Activated CD8-positive, alpha-beta memory T cell treated with anti-CD3 and anti-CD28 coated beads for 48 hours (primary cell): ENCODE measurements at places on chromosomes 5 and 9.

DNA sequence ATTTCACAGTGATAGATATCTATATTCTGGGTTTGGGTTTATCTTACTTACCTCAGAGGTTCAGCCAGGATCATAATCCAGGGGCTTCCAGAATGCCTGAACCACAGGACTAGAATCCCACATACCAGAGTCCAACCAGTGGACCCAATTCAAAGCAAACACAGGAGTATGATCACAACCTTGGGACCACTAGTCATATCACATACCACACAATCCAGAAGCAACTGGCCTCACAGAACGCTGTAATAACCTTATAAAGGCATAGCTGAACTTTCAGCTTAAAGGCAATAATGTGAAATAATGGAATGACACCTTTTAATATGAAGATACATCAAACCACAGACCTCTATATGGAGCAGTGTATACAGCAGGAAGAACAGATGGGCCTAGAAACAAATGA, 25.3 kb downstream of the RAPGEF6 start:
- no peak for DNase-seq

- no peak for DNase-seq
Observed at GRCh38 chr5:60056191-60056590, 162.7 kb upstream of the PDE4D start.

DNA sequence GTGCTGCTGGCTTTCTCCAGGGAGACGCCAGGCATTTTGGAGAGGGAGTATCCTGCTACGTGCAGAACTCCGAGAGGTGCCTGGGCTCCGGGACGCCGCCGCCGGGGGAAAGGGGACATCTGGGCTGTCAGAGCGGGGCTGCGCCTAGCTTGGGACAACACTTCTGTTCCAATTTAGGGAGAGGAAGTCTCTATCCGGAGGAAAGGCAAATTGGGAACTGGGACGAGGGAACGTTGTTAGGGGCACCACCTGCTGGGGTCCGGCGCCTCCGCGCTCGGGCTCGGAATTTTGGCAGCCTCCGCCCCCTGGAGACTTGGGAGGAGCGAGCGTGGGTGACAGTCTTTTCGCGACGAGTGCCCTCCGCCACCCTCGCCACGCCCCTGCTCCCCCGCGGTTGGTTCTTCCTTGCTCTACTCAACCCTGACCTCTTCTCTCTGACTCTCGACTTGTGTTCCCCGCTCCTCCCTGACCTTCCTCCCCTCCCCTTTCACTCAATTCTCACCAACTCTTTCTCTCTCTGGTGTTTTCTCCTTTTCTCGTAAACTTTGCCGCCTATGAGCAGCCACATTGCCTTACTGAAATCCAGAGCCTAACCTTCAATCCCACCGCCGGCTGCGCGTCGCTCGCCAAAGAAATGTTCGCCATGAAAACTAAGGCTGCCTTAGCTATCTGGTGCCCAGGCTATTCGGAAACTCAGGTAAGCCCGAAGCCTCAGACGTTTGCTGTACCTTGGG, 1.6 kb downstream of the TSLP start:
- peak; percentile 23 for DNase-seq

DNA sequence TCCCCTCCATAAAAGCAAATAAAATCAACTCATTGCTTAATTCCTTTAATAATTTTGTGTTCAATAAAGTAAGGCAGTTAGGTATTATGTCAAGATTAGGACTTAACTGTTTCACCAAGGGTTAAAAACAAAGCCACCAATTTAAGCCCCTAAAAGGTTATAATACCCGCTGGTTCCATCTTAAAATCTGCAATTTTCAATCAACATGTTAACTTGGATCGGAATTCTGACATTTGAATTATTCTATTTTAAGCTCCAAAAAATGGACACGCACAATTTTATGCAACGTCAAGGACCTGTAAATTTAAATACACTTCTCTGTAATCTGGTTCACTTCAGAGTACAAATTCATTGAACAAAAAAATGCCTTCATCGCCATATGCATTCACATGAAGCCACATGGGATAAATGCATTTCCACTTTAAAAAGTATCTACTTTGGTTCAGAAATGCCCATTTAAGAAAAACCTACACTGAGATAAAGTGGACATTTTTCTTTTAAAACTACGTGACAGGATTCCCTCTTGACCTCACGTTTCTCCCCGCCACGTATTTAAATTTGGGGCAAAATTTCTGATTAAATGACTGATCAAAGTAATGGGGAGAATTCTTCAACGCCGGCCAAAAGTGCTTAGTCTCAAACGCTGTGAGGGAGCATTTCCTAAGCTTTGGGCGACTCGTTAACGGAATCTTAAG, 721 bp downstream of the GIN1 start:
- DNase-seq = no peak

DNA sequence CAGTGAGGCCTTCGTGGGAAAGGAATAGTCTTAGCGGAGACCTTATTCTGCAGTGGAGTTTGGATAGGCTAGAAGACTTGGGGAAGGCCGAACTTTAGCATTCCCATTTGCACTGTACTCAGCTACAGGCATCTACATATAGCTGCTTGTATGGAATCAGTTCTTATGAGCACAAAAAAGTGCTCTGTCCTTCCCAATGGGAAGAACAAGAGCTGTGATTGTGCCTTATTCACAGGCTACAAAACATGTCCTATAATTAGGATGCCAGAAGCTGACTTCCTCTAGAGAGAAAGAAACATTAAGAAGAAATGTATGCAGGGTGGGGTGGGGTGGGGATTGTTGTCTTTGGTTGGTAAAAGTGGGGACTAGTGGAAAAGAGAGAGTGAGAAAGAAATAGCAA, 154.7 kb downstream of the ATP10B start:
- no peak for DNase-seq

- DNase-seq = peak; percentile 17
Observed at GRCh38 chr9:133737774-133738639, at the start of gene SARDH. Gene SARDH, minus strand, starts transcription at chr9:133738352. Its CDS starts 4,179 bp downstream, at chr9:133734173.

DNA sequence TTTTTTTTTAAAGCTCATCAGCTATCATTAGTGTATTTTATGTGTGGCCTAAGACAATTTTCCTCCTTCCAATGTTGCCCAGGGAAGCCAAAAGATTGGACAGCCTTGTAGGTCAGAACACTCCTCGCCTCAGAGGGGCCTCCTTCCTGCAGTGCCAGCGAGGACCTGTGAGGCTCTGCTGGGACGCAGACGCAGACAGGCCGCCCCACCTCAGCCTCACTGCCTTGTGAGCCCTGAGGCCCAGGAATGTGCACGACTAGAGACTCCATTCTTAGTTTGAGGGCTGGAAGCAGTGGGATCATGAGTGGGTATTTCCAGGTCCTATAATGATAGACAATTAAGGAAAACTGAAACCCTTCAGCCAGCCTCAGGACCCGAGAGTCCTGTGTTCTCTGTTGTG, 85.4 kb downstream of the PJA2 start:
- DNase-seq = no peak

- DNase-seq = no peak
Observed at GRCh38 chr9:123265833-123266232, 2.6 kb downstream of the STRBP start.

GRCh38 chr9:107467416-107467815, 22.2 kb downstream of the KLF4 start:
- DNase-seq = no peak

- no peak for DNase-seq
Observed at GRCh38 chr5:1793966-1794900, 5.4 kb downstream of the MRPL36 start.

DNA sequence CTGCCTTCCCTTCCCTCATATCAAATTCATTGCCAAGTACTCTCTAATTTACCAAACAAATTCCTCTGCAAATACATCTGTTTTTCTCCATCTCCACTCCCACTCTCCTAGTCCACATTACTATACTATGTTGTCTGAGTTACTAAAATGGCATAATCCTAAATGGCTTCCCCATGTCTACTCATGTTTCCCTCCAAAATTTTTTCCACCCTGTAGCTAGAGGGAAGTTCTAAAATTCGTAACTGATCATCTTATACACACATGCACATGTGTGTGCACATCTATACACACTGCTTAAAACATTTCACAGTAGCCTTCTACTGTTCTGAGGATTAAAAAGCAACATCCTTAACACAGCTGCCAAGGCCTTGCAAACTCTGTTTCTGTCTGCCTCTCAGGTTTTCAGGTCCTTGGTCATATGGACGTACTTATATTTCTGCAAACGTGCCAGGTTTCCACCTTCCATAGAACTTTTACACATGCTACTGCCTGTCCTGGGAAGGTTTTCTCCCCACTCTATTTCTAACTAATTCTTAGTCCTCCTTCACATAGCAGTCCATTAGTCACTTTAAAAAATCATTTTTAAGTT, 140.6 kb downstream of the LURAP1L start:
- DNase-seq = no peak

DNA sequence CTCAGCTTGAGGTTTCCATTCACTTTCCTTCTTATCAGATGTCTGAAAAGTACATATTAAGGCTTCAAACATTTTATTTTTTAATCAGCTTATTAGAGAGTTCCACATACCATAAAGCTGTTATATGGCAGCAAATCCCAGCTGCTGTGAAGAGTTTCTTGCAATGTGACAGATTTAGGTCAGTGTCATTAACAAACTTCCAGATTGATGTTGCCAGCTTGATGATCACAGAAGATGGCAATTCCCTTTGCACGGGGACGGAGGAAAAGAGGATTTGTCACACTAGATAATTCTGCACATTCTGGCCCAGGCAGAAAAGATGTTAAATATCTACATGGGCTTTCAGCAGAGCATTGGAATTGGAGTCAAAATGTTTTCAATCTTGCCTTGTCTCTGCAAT, 215.8 kb downstream of the BRINP1 start:
- no peak for DNase-seq

GRCh38 chr5:78621291-78621738, 27.3 kb downstream of the LHFPL2 start:
- DNase-seq = no peak

- no peak for DNase-seq
Observed at GRCh38 chr5:16812911-16813310, 123.2 kb downstream of the MYO10 start.
